ENCODE measurements at places on chromosomes 4 and X. TPM values are rescaled to one million over a fixed set of nuclear protein-coding genes. Genes with fewer than 3 reads are reported as not detected.

DNA sequence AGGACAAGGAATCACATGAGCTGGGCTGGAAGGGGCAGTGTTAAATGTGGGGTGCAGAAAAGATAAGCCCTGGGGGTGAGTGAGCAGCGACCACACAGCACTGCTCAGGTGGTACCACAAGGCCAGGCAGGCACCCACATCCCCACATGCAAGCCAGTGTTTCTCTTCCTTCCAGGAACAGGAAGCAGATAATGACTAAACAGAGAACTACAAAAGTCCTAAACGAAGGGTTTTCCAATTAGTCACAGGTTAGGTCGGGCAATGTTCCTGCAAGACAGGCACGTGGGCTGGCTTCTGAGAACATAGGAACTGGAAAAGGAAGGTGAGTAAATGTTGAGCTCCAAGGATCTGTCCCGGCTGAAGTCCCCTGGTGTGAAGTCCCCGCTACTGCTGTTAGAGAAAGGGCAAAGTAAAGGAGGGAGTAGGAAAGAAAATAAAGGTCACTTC lies 19.5 kb downstream of the RELL1 start:
- no peaks in the 10 kb centered on the region for H3K36me3 ChIP-seq
- DNase-seq: peak; percentile 55
- no peaks in the 10 kb centered on the region for H3K27me3 ChIP-seq
- H3K4me1 ChIP-seq: peaks cover 20% of the 10 kb centered on the region
- peak overlapping the region; percentile 39 for H3K27ac ChIP-seq

The DCUN1D4 gene
- 25.3 TPM for total RNA-seq

DNA sequence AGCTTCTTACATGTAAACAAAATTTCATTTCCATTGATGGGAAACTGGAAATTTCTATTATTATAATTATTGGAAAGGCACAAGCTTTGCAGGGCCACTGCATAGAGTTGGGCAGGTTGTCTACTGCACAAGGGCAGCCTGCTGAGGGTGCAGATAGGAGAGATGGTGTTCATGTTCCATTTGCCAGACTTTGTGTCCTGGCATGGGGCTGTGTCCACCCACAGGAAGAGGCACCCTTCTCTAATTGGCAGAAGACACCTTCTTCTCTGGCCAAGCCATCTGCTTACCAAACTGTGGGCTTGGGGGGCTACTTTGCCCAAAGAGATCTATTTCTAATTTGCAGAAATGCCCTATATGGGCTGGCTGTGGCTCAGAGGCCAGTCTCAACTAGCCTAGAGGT lies 140.7 kb downstream of the GATB start:
- H3K4me3 ChIP-seq: no peak overlapping the region
- H3K27ac ChIP-seq: no peak overlapping the region
- no peaks in the 10 kb centered on the region for H3K27me3 ChIP-seq

The INTS6L gene
- not detected for total RNA-seq

GRCh38 chrX:40806513-40807220 lies 71.3 kb upstream of the MED14 start:
- H3K36me3 ChIP-seq: no peaks in the 10 kb centered on the region
- no peak overlapping the region for H3K4me3 ChIP-seq
- no peak overlapping the region for H3K27ac ChIP-seq
- no peaks in the 10 kb centered on the region for H3K27me3 ChIP-seq
- DNase-seq: no peak

The L1CAM gene
- 68.8 TPM for total RNA-seq

- H3K4me1 ChIP-seq: no peaks in the 10 kb centered on the region
- H3K27me3 ChIP-seq: no peaks in the 10 kb centered on the region
- no peak overlapping the region for H3K4me3 ChIP-seq
- H3K36me3 ChIP-seq: no peaks in the 10 kb centered on the region
Measured at GRCh38 chrX:149962859-149963757, 24.8 kb upstream of the EOLA2 start.

DNA sequence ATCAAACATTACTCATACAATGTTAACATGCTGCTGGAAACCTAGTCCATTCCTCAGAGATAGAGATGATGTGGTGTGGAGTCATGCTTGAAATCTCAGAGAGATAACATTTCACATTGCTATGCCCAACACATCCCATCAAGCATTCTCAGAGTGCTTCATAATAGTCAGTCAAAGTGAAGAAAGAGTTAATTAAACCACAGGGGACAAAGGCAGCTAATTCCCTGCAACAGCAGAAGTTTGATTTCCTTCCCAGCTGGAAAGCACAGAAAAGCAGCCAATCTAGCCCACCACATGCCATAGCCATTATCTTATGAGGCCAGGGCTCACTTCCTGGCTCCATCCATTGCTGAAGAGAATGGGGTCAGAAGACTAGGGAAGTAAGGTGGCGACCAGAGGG lies 8.9 kb downstream of the KDR start:
- H3K27ac ChIP-seq: no peak overlapping the region
- DNase-seq: no peak
- H3K36me3 ChIP-seq: no peaks in the 10 kb centered on the region
- H3K27me3 ChIP-seq: no peaks in the 10 kb centered on the region

All from PC-9 (cell line).